ENCODE measurements at places on chromosomes 2 and 18.

GRCh38 chr2:207161247-207162123 lies 4.3 kb downstream of the KLF7 start:
- DNase-seq: no peak

DNA sequence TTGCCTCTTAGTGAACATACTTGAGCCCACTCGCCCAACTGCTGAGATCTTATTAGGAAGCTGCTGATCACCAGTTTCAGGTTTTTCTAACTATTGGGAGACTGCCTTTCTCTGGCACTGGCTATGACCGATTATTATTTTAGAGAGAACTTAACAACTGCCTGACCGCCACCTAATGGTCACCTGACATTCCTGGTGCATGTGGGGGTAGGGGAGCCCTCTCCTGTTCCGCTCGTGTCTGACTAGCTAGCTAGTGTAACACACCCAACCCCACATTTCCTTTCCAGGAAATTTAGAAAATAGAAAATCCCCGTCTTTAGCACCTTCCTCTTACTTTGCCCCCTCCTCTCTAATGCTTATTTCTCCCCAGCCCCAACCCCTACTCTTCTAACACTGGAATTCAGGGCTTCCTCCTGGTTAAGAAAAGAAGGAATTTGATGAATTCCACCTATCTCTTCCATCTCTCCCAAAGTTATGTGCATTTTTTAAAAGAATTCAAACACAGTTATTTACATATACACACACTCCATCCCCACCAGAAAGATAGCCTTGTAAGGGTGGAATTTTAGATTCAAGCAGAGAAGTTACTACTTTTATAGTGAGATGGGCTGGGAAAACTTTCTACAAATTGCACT lies 19.4 kb upstream of the DNER start:
- no peak for DNase-seq

DNA sequence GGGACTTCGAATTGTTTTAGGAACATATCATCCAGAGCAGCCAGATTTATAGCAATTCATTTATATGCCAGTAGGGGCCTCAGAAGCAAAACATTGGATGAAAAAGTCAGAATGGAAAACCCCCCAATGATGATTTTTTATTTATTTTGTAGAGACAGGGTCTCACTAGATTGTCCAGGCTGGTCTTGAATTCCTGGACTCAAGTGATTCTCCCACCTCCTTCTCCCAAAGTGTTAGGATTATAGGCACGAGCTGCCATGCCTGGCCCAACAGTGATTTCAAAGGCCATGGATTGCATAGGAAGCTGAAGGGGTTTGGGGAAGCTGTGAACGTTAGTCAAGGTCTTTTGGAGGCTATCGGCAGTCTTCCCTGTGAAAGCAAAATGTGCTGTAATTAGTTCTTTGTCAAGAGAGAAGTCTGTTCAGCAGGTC lies 21.9 kb upstream of the MCFD2 start:
- DNase-seq: no peak

DNA sequence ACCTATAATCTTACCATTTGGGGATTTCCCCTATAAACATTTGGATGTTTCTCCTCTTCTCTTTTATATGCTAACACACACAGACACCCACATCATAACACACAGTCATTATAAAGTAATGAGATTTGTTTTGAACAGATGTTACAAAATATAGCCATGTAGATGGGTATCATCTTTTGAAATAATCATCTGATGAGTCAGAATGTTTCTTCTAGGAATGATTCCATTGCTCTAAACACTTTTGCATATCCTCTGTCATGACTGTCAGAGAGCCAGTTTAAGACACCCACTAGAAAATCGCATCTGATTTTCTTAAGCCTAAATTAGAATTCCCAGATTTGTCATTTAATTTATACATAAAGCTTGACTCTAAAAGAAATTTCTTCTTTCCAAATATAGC lies 442.6 kb downstream of the CMPK2 start:
- DNase-seq: no peak

DNA sequence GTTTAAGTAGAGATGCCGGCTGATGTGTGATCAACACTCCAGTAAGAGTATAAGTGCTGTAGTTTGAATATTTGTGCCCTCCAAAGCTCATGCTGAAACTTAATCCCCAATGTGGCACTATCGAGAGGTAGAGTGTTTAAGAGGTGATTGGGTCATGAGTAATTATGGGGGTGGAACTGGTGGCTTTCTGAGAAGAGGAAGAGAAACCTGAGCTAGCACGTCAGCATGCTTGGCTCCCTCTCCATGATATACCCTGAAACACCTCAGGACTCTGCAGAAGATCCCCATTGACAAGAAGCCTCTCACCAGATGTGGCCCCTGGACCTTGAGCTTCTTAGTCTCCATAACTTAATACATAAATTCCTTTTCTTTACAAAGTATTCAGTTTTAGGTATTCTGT lies 584.8 kb downstream of the TSN start:
- DNase-seq: no peak

- no peak for DNase-seq
Measured at GRCh38 chr2:101187131-101187530, 35.9 kb upstream of the TBC1D8 start.

GRCh38 chr2:149464396-149464795 lies 123.2 kb downstream of the MMADHC start:
- no peak for DNase-seq

DNA sequence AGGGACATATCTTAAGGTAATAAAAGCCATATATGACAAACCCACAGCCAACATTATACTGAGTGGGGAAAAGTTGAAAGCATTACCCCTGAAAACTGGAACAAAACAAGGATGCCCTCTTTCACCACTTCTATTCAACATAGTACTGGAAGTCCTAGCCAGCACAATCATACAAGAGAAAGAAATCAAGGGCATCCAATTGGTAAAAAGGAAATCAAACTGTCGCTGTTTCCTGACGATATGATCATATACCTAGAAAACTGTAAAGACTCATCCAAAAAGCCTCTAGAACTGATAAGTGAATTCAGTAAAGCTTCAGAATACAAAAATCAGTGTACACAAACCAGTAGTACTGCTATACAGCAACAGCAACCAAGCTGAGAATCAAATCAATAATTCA lies 53.8 kb upstream of the PSME4 start:
- DNase-seq: no peak

Measured in DMS79 (cell line).